ENCODE measurements at places on chromosomes 5 and 9.

DNA sequence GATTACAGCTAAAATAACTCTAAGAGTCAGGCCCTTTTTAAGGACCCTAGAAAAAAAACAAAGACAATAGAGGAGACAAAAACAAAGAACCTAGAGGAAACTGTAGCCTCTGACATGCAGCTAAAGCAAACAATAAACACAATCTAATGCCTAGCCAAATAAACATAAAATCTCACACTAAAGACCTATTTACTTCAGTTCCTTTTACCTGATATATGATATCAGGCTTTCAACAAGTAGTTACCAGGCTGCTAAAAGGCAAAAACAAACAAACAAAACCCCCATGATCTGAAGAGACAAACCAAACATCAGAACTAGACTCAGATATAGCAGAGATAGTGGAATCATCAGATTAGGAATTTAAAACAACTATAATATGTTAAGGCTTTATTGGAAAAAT lies 226.5 kb upstream of the POU5F2 start:
- DNase-seq = no peak

DNA sequence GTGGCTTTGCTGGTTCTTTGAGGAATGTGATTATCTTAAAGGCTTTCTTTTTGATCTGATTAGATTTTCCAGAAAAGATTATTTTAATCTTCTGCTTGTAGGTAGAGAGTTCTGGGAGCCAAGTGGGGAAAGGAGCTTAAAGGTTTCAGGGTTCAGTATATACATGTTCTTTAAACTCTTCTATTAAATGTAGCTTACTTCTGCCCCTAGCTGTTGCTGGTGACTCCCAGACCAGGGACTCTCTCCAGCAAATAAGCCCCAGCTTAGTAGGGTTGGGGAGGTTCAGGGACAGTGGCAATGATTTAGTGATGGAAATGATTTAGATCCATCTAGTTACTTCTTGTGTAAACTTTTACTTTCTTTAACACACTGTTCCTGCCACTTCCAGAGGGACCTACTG lies 72.2 kb downstream of the SLC12A2 start:
- DNase-seq = no peak

GRCh38 chr5:153659039-153659736 lies 168.7 kb downstream of the GRIA1 start:
- no peak for DNase-seq

DNA sequence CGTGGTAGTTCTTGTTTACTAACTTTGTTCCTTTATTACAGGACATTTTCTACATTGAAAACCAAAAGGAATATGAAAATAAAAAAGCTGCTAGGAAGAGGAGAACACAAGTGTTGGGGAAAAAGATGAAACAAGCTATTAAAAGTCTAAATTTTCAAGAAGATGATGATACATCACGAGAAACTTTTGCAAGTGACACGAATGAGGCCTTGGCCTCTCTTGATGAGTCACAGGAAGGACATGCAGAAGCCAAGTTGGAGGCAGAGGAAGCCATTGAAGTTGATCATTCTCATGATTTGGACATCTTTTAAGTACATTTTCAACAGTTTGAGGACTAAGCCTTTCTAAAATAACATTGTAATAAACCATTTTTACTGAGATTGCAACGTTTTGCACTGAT lies 23.8 kb downstream of the PHAX start:
- no peak for DNase-seq

GRCh38 chr5:127563136-127563535 lies 45.7 kb downstream of the PRRC1 start:
- no peak for DNase-seq

- no peak for DNase-seq
Observed at GRCh38 chr5:122981846-122982245, 54.7 kb downstream of the PPIC start.

Data from activated naive CD4-positive, alpha-beta T cell treated with Interleukin-2 at 50 U/mL for 16 hours (primary cell).